OCI-LY7 (cell line): ENCODE measurements at places on chromosomes 2 and 18.

GRCh38 chr2:104768694-104769093, 85.2 kb upstream of the POU3F3 start:
- DNase-seq: no peak

DNA sequence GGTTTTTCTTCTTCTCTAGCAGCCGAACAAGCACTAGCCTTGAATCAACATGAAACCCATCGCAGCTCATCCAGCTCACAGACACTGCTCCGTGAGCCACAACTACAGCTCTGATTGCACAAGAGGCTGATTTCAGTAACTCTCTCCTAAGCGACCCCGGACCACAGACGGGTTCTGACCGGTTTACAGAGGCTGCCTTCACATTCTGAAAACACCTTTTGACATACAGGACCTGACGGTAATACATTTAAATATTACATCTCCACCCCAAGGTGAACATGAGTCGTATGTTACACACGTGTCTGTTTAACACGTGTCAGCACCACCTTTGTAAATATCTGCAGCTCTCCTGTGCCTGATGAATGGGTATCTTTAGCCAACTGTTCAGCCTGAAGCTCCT, 120.7 kb downstream of the TMEM18 start:
- no peak for DNase-seq

DNA sequence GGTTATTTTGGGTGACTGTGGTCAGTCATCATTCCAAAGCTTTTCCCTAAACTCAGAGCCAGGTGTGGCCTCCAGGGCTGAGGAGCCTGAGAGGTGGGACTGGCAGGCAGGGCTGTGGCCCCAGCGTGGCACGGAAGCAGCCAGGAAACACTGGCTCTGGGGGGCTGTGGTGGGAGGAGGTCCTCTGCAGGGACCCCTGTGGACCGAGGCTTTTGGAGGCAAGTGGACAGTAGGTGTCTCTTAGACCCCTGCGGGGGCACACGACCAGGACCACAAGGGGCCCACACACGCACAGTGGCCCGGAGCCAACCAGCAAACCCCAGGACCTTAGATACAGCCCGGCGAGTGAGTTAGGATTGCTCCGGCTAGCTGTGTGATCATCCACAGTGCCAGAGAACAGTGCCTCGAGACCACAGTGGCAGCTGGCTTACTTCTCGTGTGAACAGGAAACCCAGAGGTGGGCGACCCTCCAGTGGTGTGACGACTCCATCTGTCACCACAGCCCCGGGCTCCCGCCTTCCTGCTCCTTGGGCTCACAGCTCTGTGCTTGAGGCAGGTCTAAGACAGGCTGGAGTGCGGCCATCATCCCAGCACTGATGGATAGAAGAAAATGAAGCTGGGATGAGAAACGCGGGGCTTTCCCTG, 1.6 kb upstream of the RTP5 start:
- DNase-seq: no peak

DNA sequence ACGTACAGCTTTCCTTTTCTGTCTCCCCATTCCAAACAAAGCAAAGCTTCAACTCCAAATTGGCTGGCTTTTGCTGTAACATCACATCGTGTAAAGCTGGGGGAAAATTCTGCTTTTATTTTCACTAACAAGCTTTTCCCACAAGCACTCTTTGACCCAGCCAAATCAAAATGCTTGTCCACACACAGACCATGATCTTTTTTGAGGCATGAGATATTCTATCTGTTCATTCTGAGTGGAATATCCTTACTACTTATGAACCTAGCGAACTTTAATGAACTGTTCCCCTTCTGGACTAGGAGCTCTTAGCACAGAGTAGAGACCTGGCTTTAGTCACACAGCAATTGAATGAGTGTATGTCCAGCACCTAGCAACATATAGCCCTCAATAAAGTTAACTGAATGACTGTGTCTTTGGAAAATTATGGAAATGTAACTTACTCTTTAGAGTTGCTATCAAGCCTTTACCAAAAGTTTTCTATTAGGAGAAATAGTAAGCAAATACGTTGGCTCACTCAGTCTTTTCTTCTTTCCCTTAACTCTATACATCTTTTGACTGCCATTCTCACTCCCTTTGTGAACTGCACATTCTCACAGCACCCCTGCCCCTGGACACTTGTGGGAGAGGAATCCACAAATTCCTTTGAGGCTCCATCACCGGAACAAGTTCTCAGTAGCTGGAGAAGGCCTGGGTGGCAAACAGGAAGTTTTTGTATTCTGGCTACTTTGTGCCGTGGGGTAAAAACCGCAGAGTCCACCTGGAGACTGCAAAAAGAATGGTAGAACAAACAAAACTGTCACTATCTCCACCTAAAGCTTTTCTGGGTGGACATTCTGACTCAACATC, 1.3 kb upstream of the UBE2E3 start:
- peak; percentile 8 for DNase-seq

DNA sequence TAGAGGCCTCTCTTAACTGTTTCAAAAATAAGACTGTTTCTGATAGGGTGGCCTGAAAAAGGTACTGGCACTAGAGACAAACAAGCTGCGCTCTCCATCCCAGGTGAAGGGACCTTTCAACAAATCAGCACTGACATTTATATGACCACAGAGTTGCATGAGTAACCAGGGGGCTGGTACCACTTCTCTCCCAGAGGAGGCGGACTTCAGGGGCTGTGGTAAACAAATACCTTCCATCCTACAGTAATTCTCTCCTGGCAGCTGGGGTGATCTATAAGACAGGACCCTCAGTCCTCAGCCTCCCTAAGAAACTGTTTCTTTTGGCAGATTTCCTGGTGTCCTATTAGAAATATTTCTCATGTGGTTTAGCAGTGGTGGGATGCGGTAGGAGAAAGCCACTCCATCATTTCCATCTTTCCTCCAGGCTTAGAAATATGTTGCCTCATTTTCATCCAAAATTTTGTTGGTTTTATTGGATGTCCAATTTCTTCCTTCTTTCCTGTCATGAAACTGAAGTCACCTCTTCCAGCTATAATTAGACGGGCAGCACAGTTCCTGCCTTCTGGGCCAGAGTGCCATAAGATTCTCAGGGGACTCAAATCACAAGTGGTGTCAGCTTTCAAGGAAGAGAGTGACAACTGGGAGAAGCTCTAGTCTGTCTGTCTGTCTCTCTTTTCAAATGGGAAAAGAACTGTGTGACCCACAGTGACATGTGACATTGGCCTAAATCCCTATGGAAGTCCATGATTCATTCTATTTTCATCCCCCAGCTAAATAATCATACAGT, 96.4 kb downstream of the CYRIA start:
- no peak for DNase-seq

DNA sequence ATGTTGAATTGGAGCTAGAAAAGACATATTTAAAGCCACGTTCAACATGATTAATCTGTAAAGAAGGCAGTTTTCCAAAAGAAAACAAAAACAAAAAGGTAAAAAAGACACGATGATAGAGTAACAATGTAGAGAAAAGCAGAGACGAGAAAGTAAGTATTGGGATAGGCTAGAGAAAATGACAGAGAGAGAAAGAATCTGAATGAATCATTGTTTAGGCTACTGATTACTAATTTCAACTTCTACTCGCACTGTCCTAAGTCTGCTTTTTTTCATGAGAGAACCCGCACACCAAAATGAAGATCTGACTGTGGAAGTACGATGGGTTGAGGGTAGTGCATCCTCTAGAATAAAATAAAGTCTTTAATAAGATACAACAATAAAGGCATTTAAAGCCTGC, 1599.2 kb upstream of the TMEFF2 start:
- DNase-seq: no peak

DNA sequence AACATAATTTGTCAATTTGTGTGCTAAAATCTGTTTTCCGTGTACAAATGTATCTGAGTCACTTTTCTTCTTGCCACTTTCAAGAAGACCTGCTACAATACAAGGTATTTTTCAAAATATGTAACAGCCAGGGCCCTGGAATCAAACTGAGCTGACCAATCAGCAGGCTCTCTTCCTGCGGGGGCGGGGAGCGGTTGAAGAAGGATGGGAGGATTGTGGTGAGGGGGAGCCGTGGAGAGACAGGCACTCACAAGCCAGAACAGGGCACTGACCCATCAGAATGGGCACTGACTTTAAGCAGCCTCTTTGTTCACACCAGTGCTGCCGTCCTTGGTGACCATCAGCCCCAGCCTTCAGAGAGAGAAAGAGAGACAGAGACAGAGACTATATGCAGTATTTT, 40.6 kb upstream of the CCNYL1 start:
- no peak for DNase-seq

DNA sequence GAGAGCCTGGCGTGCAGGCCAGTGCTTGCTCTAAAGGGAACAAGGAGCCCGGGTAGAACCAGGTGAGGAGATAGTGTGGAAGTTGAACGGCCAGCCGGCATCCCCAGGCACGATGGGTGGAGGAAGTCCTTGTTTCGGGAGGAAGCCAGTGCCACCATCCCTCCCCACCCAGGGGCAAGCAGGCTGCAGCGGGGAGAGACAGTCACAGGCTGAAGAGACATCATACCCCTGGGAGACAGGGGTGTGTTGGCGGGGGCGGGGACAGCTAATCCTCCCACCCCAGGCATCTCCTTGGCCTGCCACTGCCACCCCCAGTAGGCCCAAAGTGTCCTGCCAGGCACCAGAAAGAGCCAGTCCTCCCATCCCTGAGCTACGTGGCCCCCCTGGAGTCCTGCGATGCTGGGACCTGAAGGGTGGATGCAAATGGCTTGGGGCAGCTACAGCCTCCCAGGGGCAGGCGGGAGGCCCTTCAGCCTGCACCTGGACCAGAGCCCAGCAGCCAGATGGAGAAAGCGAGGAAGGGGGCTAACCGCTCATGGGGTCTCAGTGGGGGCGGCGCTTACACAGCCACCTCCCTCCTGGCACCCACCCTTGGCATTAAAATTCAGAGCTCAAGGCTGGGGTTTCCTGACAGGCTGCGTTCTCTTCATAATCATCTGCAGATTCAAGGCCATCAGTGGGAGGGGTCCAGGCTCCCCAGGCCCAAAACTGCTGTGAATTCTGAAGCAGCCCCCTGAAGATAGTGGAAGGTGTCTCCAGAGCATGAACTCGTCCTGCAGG, 14.8 kb upstream of the GPR55 start:
- DNase-seq: no peak

- DNase-seq: no peak
These were observed 99.0 kb upstream of the SMAD2 start for GRCh38 chr18:48029296-48029986.

GRCh38 chr18:48138660-48139430, 208.4 kb upstream of the SMAD2 start:
- no peak for DNase-seq

- DNase-seq: no peak
These were observed 806 bp downstream of the RFX8 start for GRCh38 chr2:101473911-101474701.

DNA sequence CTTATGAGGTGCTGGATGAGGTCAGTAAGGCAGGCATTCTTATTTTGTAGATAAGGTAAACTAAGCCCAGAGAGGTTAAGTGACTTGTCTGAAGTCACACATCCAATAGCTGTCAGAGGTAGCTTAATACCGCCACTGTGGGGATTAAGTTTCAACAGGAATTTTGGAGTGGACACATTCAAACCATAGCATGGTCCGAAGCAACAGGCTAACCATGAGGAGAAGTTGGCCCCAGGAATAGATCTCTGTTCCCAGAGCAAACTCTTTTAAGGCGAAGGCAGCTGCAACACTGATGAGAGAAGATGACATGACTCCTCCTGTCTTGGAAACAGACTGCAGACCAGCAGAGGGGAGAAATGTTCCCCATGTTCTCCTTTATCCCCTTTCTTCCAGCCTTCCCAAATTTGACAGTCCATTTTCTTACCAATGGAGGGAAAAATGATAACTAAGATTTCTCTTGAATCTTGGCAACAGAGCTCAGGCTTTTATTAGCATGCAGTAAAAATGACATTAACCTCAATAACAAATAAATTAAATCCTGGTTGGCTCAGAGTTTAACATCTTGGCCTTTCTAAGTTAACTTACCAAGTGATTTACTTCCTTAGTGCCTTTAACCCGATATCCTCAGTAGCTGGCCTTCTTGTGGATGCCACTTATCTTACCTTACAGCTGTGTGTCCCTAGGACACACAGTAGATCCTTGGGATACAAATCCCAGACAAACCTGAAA, 67.9 kb upstream of the STPG4 start:
- no peak for DNase-seq

DNA sequence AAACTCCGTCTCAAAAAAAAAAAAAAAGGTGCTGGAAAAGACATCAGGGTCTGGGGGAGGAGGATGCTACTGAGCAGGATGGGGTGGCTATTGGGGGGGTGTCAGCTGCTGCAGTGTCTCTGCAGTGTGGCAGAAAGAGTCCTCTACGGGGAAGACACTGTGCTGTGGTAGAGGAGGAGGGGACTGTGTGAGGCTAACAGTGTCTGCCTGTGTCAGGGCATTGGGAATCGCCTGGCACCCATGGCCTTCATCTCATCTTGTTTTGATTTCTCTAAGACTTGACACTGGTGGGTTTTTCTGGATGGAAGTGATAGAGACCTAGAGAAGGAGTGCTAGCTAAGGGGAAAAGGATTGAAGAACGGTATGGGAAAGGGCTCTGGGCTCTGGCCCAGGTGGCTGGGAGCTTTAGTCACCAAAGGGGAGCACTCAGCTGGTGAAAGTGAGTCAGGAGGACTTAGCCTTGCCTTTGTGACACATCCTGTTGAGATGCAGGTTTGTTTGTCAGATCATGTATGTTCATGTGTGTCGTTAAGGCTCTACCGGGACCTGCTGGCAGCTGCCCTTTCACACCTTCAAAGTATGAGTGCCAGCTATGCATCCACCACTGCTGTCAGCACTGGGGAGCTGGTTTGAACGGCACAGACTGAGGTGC, 58.0 kb downstream of the FARP2 start:
- no peak for DNase-seq

GRCh38 chr2:127155028-127155581, 48.2 kb upstream of the BIN1 start:
- no peak for DNase-seq

DNA sequence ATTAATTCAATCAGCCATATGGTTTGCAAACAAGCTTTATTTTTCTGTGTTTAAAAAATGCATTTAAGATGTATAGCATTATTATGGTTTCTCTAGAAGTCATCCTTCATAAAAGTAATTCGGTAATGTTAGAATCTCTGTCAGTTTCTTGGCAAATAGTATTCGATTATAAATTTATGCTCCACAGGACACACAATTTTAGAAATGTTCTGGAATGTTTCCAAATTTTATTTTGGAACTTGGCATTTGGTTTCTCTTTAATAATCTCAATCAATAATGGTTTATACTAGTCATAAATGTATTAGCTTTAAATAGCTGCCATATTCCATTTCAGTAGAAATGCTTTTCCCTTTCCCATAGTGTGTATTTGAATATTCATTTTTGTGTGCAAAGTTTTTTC, 156.4 kb downstream of the PLCL1 start:
- no peak for DNase-seq

DNA sequence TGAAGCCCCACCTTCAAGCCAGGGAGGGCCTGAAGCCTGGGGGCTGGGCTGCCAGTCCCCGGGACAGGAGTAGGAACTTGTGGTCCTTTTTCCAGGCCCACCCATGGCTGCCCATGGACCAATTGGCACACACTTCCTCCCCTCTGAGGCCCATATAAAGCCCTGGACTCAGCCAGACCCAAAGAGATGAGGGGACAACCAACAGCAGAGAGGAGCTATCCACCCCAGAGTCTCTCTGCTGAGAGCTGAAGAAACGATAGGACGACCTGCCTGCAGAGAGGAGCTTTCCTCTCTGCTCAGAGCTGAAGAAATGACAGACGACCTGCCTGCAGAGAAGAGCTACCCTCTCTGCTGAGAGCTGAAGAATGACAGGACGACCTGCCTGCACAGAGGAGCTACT, 43.8 kb upstream of the PEX13 start:
- peak; percentile 33 for DNase-seq

- DNase-seq: peak; percentile 27
These were observed 7.4 kb downstream of the DLX2 start for GRCh38 chr2:172095146-172095904.

- no peak for DNase-seq
These were observed 5.0 kb downstream of the ARID5A start for GRCh38 chr2:96541398-96542152.

- DNase-seq: no peak
These were observed 61.6 kb downstream of the WDR7 start for GRCh38 chr18:56712761-56713160.
